ENCODE measurements at places on chromosomes 13 and 19.
A peak's percentile ranks its signal among the peaks of the same experiment; 100 is the strongest.

GRCh38 chr13:67298297-67298696 lies 68.2 kb upstream of the PCDH9 start:
- no peak for DNase-seq

DNA sequence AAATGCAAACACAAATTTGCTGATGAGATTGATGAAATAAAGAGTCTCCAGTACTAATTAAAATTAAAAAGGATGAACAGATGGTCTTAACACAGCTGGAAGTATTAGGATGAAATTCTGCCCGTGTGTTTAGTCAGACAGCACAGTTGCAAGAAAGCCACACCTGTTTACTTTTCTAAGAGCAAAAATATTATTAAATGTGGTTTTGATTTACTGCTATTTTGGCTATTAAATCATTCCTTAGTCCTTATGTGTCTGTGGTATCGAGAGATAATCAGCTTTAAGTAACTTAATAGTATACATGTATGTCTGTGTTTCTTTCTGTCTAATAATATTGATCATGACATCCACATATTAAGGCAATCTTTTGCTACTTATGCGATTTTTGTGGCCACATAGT lies 494.9 kb downstream of the GPC6 start:
- DNase-seq, result no peak

GRCh38 chr13:107824635-107825034 lies 390.7 kb downstream of the LIG4 start:
- no peak for DNase-seq

GRCh38 chr19:18220632-18221275 lies 5.5 kb downstream of the PDE4C start:
- DNase-seq, result peak; percentile 99

DNA sequence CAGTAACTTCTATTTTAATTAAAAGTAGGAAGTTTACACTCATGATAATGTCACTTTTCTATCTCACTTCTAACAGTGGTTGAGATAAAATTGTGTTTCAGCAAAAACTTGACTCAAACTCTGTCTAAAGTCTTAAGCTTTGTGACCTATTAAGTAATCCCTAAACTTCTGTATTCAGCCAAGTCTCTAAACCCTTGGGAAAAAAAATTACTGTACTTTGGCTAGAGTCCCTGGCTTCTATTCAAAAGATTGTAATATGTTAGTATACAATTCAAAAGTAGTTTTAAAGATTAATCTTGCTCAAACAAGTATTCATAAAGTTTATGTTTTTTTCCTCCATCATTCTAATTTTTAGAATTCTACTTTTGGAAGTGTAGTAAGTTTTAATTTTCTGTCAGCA lies 1248.8 kb downstream of the UQCRFS1 start:
- DNase-seq, result no peak

DNA sequence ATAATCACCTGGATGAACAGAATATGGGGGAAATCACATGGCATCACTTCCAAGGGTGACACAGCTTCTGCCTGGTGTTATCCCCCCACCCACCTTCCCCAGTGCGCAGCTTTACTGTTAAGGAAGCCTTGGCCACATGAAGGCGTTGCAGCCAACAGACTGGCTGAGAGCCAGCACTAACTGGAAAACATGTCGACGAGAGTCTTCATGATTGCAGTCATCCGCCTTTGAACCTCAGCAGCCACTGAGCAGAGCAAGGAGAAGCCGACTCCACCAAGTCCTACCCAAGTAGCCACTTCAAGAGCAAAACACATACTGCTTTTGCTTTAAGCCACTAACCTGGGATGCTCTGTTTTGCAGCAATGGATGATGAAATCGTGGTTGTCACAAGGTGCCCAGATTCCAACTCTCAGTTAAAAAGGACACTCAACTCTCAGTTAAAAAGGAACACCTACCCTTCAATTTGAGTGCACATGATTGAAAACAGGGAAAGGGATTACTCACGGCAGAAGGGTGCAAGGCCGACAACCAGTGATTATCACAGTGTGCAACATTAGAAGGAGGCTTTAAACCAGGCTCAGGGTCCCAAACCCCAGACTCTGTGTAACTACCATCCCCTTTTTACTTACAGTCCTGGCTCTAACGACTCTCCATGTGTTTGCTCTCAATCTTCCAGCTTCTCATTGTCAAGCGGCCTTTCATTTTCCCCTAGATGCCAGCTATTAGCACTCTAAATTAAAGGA lies 149.1 kb downstream of the KLF12 start:
- peak; percentile 56 for DNase-seq

DNA sequence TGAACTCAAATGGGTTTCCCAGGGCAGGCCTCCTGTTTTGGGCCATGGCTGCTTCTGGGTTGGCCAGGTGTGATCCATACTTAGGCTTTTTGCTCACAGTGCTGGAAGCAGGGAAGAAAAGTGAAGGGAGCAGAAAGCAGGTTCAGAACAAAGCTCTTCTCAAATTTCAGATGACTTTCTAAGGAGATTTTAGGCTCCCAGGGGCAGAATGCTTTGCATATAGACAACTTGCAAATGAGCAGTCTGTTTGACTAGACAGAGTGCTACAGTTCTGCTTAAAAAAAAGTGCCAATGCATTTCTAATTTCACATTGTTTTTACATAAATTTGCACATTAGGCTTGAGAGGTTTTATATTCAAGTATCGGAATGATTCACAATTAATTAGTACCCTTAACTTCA lies 2.6 kb upstream of the SLC10A2 start:
- DNase-seq, result no peak

GRCh38 chr19:40224342-40225150 lies 1.9 kb downstream of the CCNP start:
- no peak for DNase-seq

DNA sequence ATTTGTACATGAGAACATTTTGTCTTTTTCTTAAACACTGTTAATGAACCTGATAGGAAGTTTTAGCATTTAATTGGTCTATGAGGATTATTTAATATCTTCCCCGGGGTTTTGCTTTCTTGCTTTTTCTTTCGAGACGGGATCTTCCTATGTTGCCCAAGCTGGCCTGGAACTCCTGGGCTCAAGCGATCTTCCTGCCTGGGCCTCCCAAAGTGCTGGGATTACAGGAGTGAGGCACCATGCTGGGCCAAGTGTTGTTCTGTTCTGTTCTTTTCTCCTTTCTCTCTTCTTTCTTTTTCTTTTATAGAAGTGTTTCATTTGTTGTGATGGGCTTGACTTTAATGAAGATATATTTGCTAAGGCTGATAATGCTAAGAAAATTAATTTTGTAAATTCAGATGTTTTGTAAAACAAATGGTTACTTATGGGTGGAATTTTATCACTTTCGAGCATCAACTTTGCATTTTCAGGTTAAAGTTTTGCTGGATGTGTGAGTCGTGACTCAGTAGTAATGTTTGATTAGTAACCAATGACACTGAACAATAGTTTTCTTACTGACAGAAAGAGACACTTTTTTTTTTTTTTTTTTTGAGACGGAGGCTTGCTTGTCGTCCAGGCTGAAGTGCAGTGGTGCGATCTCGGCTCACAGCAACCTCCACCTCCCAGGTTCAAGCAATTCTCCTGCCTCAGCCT lies 2.2 kb downstream of the PAN3 start:
- DNase-seq, result peak; percentile 74

DNA sequence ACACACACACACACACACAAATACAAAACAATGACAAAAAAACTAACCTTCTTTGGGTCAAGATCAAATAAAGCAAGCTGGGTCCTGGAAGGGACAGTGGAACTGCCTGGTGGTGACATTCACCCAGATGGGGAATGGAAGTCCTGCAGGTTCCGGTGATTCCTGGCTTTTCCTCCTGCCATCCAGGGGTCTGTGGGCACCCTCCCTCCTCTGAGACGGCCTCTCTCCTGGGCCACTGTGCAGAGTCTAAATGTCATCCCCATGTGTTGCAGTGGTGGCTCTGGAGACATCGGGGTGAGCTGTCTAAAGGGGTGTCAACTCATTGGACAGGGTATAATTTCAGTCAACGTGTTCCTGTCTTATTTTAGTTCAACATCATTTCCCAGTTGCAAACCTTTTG lies 248.2 kb downstream of the ZNF536 start:
- no peak for DNase-seq

DNA sequence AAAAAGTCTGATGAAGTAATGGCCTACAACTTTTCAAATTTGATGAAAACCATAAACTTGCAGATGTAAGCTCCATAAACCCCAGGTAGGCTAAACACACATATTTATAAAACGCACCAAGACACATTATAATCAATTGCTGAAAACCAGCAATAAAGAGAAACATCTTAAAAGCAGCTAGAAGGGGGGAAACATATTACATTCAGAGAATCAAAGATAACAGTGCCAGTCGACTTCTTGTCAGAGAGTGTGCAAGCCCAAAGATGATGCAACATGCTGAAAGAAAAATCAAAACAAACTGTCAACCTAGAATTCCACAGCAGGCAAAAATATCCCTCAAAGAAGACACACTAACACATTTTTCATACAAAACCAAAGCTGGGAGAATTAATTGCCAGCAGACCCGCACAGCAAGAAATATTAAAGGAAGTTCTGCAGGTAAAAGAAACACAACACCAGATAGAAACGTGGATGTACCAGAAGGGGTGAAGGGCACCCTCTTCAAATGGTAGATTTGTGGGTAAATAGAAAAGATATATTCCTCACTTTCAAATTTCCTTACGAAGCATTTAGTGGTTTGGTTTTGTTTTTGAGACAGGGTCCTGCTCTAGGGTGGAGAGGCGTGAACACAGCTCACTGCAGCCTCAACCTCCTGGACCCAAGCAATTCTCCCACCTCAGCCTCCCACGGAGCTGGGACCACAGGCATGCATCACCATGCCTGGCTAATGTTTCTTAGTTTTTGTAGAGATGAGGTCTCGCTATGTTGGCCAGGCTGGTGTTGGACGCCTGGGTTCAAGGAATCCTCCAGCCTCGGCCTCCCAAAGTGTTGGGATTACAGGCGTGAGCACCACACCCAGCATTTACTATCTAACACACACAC lies 16.5 kb upstream of the ATP1A3 start:
- no peak for DNase-seq

DNA sequence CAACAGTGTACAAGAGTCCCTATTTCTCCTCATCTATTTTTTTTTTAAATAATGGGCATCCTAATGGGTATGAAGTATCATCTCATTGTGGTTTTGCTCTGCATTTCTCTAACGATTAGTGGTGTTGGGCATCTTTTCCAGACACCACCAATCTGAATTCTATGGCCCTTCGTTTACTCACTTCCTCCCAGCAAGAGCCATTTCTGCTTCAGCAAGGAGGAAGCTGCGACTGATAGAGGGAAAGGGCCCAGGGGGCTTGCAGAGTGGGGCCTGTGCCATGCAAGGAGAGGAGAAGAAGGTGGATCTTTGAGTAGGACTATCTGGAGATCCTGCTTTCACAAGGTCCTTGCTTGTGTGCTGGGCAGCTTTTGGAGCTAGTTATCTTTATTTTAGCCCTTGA lies 58.0 kb downstream of the USPL1 start:
- no peak for DNase-seq

GRCh38 chr19:33297401-33298145 lies 4.8 kb downstream of the CEBPA start:
- DNase-seq, result peak; percentile 48

DNA sequence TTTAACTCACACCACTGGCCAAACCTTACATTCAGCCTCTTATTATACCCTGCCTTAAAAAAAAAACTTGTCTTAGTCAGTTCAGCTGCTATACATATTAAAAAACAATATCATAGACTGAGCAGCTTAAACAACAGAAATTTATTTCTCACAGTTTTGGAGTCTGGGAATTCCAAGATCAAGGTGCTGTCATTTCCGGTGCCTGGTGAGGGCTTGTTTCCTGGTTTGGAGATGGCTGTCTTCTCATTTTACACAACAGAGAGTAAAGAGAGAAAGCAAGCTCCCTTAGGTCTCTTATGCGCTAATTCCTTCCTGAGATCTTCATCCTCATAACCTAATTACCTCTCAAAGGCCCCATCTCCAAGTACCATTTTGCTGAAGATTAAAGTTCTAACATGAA lies 769.2 kb downstream of the DIAPH3 start:
- no peak for DNase-seq

DNA sequence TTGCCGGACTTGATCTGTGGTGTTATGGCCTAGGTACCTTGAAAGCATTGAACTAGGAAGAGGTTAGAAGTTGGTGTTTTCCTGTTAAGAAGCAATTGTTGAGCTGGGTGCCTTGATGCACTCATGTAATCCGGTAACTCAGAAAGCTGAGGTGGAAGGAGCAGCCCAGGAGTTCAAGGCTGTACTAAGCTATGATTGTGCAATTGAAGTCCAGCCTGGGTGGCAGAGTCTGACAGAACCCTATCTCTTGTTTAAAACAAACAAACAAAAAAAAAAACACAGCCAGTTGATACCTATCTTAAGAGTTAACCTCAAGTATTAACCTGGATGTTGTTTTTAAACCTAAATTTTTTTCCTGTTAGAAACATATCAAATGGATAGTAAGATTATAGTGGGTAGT lies 19.3 kb downstream of the SAFB start:
- DNase-seq, result no peak

DNA sequence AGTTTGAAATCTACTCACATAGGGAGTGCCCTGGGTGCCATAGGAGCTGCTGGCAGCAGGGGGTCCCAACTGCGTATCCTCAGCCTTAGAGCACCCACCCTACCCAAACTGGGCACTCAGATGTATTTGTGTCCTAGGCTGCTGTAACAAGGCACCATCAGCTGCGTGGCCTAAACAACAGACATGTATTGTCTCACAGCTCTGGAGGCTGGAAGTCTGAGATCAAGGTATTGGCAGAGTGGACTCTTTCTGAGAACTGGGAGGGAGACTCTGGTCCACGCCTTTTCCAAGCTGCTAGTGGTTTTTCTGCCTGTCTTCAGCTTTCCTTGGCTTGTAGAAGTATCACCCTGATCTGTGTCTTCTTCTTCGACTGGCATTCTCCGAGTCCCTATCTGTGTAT lies 83.6 kb downstream of the FGF14 start:
- DNase-seq, result no peak

DNA sequence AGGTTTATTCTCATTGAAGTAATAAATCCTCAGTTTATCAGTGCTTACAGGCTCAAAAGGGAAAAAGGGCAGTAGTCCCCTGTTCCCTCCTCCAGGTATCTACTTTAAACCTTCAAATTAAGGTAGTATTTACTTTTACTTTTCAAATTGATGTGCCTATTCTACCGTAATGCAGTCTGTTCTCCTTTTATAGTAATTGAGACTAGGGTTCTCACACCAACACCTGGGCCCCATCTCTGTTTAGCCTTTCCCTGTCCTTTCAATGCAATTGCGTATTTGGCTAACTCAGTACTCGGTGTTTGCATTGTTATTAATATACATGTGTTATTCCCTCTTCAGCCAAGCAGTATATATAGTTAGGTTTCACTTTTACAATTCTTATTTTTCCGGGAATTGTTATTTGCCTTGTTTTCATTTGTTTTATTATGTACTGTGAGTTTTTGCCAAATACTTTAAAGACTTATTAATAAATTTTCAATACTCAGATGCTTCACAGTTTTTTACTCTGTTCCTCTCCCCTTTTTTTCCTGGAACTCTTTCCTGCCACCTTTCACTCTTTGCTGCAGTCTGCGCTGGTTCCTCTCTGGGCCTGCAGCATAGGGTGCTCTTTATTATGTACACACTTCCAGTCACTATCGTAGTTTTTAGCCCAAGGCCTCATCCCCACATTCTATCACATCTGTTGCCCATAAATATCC lies 30.3 kb downstream of the USPL1 start:
- DNase-seq, result no peak

All from endodermal cell (in vitro differentiated cells).